ENCODE measurements at places on chromosomes 11 and 22.

DNA sequence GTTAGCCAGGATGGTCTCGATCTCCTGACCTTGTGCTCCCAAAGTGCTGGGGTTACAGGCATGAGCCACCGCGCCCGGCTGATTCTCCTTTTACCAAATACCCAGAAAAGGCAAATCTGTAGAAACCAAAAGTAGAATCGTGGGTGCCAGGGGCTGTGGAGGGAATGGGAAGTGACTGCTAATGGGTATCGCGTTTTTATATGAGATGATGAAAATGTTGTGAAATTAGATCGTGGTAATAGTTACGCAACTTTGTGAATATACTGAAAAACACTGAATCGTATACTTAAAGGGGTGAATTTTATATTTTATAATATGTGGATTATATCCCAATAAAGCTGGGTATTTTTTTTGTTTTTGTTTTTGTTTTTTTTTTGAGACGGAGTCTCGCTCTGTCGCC lies 48.2 kb upstream of the CREB3L1 start:
- DNase-seq = no peak

GRCh38 chr11:95076416-95076815 lies 9.7 kb downstream of the SRSF8 start:
- no peak for DNase-seq

DNA sequence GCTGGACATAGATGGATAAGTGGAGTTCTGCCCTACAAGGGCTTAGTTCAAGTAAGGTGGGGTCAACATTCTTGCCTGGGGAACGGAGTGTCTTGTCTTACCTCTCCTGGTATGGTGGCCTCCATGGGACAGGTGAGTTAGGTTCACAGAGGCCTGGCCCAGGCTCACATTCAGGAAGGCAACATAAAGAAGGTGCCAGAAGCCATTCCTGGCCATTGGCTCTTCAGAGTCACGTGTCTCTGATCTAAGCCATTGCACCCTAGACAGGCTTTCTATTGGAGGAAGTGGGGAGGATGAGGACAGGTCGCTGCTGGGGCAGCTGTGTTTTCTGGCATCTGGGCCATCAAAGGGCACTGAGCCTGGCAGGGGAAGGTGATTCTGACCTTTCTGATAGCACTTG lies 14.8 kb downstream of the LMO2 start:
- no peak for DNase-seq

GRCh38 chr11:84193706-84194105 lies 907.5 kb upstream of the CCDC90B start:
- no peak for DNase-seq

DNA sequence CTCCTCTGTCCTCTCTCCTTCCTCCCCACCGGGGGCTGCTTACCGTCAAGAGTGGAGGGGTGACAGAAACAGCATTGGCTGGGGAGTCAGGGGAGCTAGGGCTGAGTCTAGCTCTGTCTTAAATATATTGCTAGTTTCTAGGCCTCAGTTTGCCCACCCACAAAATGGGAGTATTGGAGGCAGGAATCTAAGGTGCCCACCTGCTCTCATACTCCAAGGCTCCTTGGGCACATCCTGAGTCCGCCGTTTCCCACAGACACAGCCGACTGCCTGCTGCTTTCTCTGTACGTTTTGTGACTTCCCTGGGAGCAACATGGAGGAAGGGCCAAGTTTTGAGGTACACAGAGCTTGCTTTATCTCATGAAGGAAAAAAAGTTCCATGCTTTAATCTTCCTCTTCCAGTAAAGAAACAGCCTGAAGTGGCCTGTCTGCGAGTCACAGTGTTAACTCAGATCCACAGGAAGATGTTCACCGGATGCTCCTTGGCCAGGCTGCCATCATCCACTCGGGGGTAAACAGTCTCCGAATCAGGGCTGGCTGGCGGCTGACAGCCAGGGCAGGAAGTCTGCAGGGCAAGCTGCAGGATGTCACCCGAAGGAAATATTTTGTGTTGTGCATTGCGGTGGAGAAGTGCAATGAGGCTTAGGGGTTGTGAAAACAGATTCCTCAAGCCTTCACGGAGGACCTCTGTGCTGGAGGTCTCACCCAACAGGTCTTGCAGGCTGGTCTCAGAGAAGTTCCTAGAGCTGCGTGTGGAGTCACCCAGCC lies 11.0 kb upstream of the CERK start:
- no peak for DNase-seq

GRCh38 chr11:93525601-93526345 lies 17.4 kb downstream of the SMCO4 start:
- DNase-seq = no peak

DNA sequence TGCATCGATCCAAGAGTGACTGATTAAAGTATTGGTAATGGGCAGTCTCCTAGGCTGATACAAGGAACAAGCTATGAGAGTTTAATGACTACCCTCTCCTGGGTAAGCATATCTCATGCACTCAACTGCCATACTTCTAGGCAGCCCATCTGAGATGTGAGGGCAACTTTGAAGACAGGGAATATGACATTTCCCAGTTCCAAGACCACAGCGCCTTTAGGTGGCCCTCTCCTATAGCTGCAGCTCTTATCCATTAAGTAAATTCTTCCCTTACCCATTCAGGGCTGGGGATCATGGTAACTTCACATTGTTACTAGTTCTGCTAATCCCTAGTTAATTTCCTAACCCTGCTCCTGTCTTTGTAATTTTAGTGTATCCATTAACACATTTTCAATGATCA lies 157.3 kb upstream of the CTSC start:
- DNase-seq = no peak

DNA sequence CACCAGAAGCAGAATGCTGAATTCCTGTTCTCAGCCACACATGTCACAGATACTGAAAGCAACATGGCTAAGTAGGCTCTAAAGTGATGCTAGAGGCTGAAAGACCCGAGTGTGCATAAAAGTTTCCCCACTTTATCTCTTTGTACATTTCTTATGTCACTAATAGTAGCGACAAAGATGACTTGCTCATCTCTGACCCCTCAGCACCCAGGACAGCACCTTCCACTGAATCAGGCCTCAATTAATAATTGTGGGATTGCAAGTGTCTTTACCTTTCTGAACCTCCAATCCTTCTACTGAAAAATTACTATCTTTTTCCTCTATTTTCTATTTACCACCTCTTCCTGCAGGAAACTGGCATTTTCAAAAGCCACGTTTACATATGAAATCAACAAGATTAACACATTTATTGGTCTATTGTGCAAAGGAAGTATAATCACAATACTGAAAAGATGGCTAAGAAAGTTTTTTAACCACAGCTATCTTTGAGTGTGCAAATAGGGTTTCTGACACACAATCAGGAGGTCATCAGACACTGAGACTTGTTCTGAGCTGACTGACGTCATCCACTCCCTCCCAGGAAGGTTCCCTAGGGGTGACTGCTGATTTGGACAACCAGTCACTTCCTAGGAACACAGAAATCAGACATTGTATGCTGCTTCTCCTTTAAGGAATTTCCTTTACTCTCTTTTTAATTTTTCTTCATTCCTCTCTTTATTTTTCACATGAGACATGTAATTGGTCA lies 213.9 kb upstream of the ISX start:
- DNase-seq = no peak

DNA sequence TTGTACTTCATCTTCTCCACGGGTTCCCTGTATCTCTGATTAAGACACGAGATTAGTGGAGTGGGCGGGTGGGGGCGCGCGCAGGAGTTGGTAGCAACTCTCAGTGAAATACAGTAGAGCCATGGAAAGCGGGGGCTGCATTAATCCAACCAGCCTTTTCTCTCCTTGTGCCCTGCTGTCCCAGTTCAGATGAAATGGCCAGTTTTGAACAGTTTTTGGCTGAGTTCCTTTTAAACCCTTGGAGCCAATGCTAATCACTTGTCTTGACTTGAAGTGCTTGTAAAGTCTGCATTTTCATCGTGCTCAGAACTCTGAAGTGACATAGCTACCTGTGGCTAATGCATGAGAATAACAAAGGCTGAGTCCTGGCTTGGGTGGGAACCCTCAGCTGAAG lies 734 bp upstream of the TMEM123 start:
- no peak for DNase-seq

GRCh38 chr11:108863528-108863927 lies 198.7 kb downstream of the DDX10 start:
- no peak for DNase-seq

DNA sequence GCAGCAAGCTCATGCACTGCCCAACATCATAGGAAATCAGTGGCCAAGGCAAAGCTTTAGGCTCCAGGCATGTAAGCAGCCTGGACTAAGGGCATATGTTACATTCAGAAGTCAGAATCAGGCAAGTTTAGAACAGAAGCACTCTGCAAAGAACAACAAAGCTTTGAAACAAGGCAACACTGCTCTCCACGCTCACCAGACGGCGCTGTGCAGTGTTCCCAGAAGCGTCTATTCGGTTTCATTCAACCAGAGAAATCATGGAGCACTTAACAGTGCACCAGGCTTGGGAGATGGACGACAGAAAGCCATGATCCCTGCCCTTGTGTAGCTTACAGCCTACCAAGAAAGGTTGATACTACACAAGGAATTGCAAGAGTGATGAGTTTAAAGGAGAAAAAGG lies 555.8 kb downstream of the BUD13 start:
- no peak for DNase-seq

DNA sequence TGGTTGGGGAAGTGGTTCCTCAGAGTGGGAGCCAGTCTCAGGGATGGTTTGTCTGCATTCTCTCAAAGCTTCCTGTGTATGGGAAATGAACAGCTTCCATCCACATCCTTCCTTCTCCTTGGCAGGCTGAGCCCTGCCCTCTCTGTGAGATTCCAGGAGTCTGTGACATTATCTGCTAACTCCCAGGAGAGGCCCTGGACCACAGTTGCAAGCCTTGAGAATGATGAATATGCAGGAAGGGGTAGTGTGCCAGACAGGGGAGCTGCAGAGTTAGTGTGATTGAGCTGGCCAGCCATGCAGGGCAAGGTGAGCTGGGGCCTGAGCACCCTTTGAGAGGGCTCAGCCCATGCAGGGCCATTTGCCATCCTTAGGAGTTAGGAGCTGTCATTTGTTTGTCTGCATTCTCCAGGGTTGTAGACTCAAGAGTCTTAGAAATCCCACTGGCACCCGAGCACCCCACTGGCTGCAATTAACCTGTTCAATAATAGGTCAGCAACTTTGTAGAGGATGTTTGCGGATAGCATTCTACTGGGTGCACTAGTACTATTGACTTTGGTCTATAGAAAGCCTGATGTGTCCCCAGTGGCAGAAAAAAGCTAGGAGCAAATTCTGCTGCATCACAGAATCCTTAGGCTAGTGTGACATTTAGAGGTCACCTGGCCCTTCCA lies 299.0 kb upstream of the CADM1 start:
- no peak for DNase-seq

DNA sequence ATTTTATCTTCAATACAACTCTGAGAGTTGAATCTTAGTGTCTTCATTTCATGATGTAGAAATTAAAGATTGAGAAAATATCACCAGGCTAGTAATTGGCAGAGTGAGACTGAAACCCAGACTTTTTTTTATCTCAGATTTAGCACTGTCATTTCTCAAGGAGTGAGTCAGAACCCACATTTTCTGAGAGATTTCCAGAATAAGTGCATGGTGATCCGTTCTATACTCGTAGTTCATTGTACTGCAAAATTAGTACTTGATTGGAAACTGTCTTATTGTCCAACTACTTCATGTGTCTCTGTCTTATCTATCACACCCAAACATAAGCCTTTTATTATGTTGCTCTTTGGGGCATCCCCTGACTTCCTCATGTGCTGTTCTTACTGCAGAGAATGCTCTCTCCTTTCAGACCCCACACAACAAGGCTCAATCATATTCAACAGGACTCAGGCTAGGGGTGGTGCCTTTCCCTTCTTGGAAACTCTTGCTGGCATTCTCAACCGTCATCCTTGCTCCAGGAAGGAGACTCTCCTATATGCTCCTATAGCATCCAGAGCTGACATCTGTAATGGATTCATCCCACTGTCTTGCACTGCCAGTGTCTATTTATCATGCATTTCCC lies 76.7 kb upstream of the BLID start:
- DNase-seq = no peak

- no peak for DNase-seq
These were observed 582 bp downstream of the SREBF2 start for GRCh38 chr22:41833369-41834004.

- DNase-seq = no peak
These were observed 9.0 kb upstream of the AHNAK start for GRCh38 chr11:62555464-62556107.

DNA sequence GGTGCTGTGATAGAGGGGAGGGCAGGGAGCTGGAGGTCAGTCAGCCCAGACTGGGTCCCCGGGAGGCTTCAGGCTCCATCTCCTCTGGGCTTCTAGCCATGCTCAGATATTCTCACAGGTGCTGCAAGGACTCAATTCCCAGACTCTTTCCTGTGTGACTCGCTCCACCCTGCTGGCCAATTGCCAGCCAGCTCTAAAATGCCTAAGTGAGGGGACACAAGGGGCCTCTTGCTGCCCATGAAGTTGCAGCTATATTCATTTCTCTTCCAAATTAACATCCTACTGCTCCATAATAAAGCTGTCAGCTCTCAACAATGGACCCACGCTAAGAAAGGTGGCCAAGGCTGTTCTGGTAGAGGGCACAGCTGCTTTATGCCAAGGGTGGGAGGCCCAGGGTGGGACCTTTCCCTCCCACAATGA lies 101.5 kb downstream of the PLEKHA7 start:
- DNase-seq = no peak

- no peak for DNase-seq
These were observed 1445.6 kb downstream of the TBC1D22A start for GRCh38 chr22:48207919-48208535.

DNA sequence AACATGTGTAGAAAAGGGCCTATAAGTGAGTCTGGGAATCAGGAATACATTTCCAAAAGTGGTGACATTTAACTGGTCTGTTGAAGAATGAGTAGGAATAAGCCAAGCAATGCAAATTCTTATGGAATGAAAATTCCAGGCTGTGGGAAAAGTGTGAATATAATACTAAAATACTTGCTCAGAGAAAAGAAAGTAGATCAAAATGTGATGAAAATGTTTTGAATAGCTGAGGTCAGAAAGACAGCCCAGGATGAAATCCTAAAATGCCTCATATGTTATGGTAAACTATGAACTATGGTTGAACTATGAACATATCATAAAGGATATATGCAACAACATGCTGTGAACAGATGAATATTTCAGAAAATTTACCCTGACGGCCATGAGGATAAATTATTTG lies 688.3 kb upstream of the FAT3 start:
- DNase-seq = no peak

DNA sequence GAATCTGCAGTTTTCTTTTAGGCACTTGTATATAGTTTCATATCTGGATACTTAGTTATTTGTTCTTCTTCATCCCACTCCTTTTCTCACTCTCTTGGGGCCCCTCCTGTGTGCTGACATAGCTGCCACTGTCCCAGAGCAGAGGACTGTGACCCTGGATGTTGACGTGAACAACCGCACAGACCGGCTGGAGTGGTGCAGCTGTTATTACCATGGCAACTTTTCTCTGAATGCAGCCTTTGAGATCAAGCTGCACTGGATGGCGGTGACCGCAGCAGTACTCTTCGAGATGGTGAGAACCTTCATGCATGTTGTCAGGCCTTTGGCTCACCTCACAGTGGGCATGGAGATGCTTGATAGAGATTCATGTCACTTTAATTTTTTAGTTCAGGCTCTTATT lies 50.9 kb upstream of the YWHAH start:
- no peak for DNase-seq

GRCh38 chr11:110991661-110992355 lies 253.7 kb upstream of the POU2AF2 start:
- DNase-seq = no peak

GRCh38 chr22:22520667-22521602 lies 865 bp upstream of the ZNF280A start:
- no peak for DNase-seq

Measured in NCI-H1417 treated with DMSO at 0.1 percent for 48 hours (cell line).